ENCODE measurements at places on chromosomes 7 and 10.

DNA sequence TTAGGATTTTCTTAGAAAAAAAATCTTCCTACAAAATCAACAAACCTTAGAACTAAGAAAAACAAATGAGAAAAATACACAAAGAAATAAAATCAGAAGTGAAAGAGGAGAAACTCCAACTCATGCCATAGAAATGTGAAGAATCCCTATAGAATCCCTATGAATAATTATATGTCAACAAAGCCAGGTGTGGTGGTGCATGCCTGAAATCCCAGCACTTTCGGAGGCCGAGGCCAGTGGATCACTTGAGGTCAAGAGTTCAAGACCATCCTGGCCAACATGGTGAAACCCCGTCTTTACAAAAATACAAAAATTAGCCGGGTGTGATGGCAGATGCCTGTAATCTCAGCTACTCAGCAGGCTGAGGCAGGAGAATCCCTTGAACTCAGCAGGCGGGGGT lies 27.1 kb downstream of the ACSM6 start:
- DNase-seq: no peak

DNA sequence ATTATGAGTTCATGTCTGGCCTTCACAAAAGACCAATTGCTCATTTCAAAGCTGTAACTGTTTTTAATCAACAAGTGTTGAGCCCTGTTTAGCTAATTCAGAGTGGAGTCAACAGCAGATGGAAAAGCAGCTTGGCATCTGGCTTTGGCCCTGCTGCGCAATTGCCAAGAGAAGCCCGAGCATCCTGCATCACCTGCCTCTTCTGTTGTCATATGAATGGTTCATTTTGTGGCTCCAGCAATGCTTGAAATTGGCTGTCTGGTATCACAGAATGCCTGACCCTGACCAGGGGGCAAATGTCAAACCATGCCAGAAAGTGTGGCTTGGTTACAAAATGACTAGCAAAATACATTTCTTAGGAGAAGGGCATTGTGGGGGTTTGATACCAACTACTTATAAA lies 296.5 kb upstream of the PHF14 start:
- DNase-seq: no peak

DNA sequence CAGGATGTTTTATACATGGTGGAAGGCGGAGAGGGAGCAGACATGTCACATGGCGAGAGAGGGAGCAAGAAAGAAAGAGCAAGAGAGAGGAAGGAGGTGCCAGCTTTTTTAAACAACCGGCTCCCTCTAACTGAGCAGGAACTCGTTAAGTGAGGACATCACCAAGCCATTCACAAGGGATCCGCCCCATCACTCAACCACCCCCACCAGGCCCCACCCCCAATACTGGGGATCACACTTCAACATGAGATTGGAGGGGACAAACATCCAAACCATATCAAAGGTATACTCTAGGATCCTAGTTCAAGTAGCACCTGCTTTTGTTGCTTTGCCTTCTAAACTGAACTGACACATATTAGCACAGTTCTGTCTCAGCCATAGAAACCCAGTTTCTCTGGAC lies 141.9 kb upstream of the KLF14 start:
- DNase-seq: no peak

GRCh38 chr7:14924398-14924797 lies 21.8 kb upstream of the DGKB start:
- no peak for DNase-seq

- no peak for DNase-seq
These were observed 203.1 kb downstream of the DPP6 start for GRCh38 chr7:154255324-154255723.

GRCh38 chr10:129790715-129791446 lies 173.2 kb downstream of the EBF3 start:
- DNase-seq: no peak

DNA sequence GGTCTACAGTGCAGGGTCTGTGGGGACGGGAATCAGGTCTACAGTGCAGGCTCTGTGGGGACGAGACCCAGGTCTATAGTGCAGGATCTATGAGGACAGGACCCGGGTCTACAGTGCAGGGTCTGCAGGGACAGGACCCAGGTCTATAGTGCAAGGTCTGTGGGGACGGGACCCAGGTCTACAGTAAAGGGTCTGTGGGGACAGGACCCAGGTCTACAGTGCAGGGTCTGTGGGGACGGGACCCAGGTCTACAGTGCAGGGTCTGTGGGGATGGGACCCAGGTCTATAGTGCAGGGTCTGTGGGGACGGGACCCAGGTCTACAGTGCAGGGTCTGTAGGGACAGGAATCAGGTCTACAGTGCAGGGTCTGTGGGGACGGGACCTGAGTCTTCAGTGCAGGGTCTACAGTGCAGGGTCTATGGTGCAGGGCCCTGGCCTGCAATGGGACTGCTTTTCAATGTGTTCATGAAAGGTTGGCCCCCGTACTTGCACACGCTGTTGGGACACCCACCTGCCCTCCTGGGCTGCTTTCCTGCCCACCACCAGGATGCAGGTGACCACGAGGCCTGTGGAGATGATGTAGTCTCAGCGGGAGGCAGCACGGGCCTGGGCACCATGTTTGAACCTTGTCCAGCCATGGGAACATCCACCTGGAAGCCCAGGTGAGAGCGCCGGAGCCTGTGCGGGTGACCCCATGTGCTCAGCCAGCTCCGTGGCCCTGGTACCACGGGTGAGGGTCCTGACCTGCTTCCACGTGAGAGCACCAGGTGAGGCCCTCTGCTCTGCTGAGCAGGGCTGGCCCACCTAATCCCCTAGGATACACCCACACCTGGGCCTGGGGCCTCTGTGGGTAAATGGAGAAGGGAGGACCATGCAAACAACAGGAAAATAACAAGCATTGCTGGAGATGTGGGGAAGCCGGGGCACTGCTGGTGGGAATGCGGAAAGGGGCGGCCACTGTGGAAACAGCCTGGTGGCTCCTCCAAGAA lies 91.4 kb upstream of the DIP2C start:
- DNase-seq: no peak

- peak; percentile 40 for DNase-seq
These were observed 674 bp upstream of the OSBPL3 start for GRCh38 chr7:24980534-24981170.

DNA sequence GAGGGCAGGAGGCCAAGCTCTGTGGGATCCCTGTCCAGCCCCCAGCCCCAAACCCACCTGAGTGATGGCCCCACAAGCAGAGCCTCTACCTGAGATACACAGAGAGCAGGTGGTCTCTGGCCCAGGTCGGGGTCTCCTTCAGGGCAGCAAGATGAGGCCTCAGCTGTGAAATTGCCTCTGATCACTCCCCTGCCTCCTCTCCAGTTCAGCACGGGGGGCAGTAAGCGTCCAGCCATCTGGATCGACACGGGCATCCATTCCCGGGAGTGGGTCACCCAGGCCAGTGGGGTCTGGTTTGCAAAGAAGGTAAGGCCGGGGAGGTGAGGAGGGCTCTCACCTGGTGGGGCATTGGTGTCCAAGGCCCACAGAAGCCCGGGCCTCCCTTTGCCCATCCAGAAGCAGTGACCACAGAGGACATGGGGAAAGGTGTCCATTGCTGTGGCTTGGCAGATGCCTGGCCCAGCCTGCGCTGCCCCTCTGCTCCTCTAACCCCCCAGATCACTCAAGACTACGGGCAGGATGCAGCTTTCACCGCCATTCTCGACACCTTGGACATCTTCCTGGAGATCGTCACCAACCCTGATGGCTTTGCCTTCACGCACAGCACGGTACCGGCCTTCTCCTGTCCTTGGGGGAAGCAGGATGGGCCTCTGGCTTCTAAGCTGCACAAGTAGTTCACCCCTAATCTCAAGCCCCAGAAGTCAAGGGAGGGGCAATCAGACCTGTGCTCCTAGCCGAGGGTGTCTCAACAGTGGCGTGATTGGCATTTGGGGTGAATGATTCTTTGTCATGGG lies 3.1 kb downstream of the CPA1 start:
- DNase-seq: no peak

GRCh38 chr10:95031656-95032055 lies 37.6 kb downstream of the CYP2C8 start:
- DNase-seq: no peak

DNA sequence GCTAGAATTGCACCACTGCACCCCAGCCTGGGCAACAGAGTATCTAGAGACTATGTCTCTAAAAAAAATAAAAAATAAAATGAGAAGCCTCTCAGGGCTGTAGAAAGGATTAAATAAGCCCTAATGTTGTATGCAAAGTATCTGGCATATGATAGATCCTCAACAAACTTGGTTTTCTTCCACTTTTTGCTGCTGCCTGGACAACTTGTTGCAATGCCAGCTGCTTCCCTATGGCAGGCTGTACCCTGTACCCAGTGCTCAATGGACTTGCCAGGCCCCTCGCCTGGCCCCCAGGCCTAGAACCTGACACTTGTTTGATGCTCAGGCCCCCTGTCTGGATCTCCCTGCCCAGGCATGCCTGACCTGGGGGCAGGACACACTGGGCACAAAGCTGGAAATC lies 28.5 kb upstream of the CDH23 start:
- no peak for DNase-seq

DNA sequence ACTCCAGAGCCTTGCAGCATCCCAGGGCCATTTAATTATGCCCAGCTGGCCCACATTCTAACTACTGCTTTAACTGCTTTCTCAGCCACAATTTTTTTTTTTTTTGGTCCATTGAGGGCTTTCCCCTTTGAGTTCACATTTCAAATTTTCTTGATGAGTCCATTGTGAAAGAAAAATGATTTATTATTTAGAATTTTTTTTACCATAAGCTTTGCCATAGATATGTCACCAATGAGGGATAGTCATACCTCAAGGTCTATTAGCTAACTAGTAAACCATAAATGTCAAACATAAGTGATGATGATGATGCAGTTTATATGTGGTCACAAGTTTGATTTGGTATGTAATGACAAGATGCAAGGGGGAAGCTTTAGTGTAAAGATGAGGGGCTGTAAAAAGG lies 282.9 kb downstream of the BICC1 start:
- no peak for DNase-seq

DNA sequence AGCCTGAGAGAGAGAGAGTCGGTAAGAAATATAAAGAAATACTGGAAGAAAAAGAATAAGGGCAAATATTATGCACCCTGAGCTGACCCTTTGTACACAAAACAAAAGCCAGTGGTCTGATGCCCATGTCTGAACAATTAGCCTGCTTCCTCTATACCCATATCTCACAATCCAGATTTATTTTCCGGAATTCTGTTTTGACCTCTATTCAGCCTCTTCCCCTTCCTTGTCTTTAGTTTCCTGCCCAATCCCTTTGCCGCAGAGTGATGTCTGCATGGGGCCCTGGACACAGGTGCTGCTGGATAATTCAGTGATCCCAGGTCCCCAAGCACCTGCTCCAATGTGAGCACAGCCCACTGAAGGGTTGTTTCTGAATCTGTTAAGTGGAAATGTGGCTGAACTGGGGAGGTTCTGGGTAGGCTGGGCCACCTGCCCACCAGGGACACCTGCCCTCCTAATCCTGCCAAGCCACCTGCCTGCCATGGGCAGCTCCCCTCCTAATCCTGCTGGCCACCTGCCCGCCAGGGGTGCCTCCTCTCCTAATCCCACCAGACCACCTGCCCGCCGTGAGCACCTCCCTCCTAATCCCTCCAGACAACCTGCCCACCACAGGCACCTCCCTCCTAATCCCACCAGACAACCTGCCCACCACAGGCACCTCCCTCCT lies 23.0 kb downstream of the ADGRA1 start:
- DNase-seq: no peak

GRCh38 chr10:128875956-128876736 lies 590.9 kb upstream of the MGMT start:
- DNase-seq: no peak
